Stimulated activated CD8-positive, alpha-beta memory T cell treated with anti-CD3 and anti-CD28 coated beads, Interleukin-15, amount 100 ng/mL, for 48 hours (primary cell): ENCODE measurements at places on chromosomes 16 and 17.

DNA sequence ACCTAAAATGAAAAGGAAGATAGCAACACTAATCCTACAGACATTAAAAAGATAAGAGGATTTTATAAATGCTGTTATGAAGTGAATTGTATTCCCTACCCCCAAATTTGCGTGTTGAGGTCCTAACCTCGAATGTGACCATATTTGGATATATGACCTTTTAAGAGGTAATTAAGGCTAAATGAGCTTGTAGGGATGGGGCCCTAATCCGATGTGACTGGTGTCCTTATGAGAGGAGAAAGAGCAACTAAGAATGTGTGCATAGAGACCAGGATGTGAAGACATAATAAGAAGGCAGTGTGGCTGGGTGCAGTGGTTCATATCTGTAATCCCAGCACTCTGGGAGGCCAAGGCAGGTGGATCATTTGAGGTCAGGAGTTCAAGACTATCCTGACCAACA lies 48.2 kb upstream of the FAM20A start:
- DNase-seq: no peak

- DNase-seq: no peak
Observed at GRCh38 chr17:45771271-45771959, 12.7 kb upstream of the CRHR1 start.

DNA sequence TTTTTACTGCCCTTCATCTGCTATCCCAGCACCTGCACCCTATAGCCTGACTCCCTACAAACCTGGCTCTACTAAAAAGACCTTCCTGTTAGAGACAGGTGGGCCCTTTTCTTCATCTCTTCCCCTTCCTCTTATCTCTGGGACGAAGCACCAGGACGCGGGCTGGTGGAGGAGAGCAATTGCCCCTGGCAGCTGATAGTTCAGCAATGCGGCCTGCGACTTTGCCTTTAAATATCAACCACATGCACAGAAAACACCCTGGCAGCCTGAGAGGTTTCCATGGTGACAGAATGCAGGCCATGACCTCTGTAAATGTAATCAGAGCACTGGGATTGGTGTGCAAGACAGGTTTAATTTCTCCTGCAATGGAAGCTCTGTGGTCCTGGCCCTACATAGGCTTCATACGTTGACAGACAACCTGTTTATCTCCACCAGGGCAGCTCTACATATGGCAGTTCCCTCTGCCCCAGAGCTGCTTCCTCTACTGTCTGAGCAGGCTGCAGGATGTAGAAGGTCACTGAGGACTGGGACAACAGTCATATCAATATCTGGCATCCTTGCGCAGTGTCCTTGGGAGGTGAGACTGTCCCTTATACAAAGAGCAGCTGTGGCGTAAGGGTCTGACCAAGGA lies 10.0 kb upstream of the SKAP1 start:
- no peak for DNase-seq

GRCh38 chr16:1723450-1724147 lies 17.6 kb downstream of the MAPK8IP3 start:
- DNase-seq: no peak

GRCh38 chr17:57016071-57016763 lies 38.3 kb downstream of the SCPEP1 start:
- DNase-seq: no peak

DNA sequence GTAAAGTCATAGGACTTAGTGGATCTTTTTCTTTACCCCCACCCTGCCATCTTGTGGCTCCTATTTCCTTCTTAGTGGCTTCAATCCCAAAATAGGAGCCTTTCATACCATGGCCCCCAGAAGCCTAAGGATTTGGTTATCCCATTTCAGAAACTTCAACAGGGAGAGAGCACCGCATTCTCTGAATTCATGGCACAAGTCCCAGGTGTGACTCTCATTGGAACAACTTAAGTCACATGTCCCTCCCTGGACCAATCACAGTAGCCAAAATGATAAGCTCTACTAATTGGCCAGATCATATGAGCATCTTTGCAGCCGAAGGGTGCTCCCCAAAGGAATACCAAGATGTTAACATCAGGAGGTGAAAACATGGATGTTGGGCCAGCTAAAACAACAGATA lies 43.2 kb downstream of the AXIN2 start:
- no peak for DNase-seq

GRCh38 chr17:47607481-47607880 lies 42.2 kb upstream of the KPNB1 start:
- no peak for DNase-seq

DNA sequence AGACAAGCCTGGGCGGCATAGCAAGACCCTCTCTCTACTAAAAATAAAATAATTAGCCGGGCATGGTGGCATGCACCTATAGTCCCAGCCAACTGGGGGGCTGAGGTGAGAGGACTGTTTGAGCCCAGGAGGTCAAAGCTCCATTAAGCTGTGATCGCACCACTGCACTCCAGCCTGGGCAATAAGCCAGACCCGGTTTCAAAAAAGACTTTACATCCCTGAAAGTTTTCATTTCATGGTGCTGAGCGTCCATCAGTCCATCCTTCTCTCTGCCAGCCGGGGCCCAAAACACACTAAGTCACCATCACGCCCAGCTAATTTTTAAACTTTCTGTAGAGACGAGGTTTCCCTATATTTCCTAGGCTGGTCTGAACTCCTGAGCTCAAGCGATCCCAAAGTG lies 10.6 kb downstream of the RAB40B start:
- no peak for DNase-seq

DNA sequence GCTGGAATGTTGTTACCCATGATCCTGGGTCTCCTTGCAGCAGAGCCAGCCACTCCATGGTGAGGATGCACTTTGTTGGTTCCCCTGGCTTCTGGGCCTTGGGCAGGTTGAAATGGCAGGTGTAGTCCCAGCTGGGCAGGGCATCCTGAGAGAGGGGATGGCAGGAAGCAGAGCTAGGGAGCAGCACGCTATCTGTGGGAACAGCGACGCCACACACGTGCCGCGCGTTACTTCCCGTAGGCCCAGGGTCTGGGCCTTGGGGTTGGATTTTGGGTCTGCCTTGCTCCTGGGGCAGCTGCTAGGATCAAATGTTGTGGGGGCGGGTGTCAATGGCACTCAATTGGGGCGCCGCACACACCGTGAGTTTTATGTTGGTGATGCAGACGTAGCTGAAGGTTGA lies 368.0 kb downstream of the CPPED1 start:
- DNase-seq: no peak
